Activated CD8-positive, alpha-beta T cell treated with anti-CD3 and anti-CD28 coated beads for 36 hours (primary cell): ENCODE measurements at places on chromosomes 6 and 20. TPM values are rescaled to one million over a fixed set of nuclear protein-coding genes. Genes with fewer than 3 reads are reported as not detected.

Gene RIPOR3
- not detected for total RNA-seq

Gene CPNE1
- total RNA-seq: 324 TPM

- H3K27ac ChIP-seq: no peak overlapping the region
- no peak for DNase-seq
- no peaks in the 10 kb centered on the region for H3K36me3 ChIP-seq
- H3K4me3 ChIP-seq: no peak overlapping the region
Measured at GRCh38 chr20:57884956-57885355, 175.1 kb upstream of the PMEPA1 start.

GRCh38 chr6:168197636-168198301 lies 118.8 kb upstream of the FRMD1 start:
- no peaks in the 10 kb centered on the region for H3K36me3 ChIP-seq
- no peak overlapping the region for H3K27ac ChIP-seq
- DNase-seq: no peak
- no peaks in the 10 kb centered on the region for H3K4me1 ChIP-seq
- no peak overlapping the region for H3K4me3 ChIP-seq

- no peak overlapping the region for H3K27ac ChIP-seq
- DNase-seq: no peak
- H3K36me3 ChIP-seq: peaks cover 7% of the 10 kb centered on the region
- H3K27me3 ChIP-seq: no peaks in the 10 kb centered on the region
Measured at GRCh38 chr6:37313723-37314486, 39.9 kb upstream of the RNF8 start.

DNA sequence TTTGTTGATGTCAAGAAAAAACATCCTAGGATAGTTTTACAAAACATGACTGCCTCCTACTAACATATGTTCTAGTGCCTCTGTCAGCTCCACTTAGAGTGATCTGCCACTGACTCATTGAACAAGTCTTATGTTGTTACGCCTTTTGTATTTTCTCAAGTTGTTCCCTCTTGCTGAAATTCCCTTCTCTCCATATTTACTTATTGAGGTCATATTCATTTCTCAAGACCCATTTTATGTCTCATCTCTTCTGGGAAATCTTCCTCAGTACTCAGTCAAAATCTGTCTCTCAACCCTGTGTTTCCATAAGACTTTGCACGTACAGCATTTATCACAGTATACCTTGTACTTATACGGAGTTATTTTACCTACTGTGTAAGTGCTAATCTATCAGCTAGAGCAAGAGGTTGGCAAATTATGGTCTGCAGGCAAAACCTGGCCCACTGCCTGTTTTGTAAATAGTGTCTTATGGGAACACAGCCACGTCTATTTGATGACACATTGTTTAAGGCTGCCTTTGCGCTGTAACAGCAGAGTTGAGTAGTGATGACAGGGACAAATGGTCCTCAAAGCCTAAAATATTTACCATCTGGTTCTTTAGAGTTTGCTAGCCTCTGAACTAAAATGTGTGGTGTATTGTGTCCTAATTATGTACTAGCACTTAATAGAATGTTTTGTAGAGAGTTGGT lies 83.4 kb downstream of the ADGRB3 start:
- no peak overlapping the region for H3K27ac ChIP-seq
- no peak for DNase-seq
- no peaks in the 10 kb centered on the region for H3K4me1 ChIP-seq
- no peaks in the 10 kb centered on the region for H3K36me3 ChIP-seq

DNA sequence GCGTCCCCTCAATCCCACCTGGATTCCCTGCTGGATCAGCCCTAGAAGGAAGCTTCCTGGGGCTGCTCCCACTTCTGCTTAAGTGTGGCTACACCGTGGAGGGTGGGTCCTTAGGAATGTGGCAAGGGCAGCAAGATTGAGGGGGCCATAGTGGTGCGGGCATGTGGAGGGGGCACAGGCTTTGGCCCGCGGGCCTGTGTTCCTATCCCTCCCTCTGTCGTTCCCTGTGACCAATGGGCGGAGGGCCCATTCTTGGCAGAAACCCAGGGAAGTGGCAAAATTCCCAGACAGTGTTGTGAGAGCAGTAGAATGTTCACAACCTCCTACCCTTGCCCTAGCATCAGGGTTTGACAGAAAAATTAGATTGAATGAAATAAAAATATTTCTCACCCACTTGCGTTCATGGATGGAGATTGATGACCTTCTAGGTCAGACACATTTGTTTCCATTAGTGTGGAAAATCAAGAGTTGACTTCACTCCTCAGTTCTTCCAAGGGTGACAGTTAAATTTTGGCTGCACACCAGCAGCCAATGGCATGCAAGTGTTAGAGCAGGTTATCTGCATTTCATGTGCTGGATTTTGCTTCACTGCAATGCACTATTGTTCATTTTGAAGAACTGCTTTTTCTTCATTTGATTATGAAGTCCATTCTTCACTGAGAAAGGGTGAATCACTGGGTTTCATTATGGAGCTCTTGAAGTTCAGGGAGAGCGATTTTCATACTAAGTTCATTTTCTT lies 49.3 kb upstream of the AHI1 start:
- H3K4me1 ChIP-seq: no peaks in the 10 kb centered on the region
- H3K36me3 ChIP-seq: no peaks in the 10 kb centered on the region
- no peak overlapping the region for H3K4me3 ChIP-seq
- no peak for DNase-seq

DNA sequence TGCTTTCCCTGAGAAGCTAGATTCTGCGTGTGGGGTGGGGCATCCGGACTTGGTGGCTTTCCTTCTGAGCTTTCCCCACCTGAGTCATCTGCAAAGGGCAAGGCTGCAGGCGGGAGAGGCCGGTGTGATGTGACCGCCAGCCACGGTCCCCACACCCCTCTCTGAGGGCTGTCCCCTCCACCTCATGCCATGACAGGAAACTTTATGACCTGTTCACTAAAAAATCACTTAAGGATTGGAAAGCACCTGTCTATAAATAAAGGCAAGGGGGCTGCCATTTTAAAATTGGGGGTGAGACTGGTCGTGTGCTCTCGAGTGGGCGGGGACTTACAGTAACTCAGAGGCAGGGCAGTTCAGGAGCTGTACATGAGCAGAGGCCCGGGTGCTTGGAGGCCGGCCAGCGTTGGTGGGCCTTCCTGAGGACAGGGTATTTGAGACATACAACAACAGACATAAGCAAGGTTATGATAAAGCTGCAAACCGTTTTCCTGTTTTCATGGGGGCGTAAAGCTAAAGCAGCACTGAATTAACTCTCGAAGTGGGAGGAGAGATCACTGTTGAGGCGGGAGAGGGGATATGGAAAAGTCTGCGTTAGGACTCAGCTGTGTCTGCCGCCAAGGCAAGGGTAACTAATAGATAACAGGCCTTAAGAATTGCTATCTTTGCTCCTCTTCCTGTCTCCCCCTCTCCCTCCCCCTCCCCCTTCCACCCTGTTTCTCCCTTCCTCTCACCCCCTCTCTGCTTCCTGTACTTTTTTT lies 16.1 kb upstream of the SERPINB1 start:
- peak overlapping the region; percentile 100 for H3K27ac ChIP-seq
- DNase-seq: peak; percentile 94
- H3K27me3 ChIP-seq: no peaks in the 10 kb centered on the region
- peaks cover 90% of the 10 kb centered on the region for H3K4me1 ChIP-seq

GRCh38 chr20:34880215-34880850 lies 3.9 kb downstream of the ACSS2 start:
- H3K4me1 ChIP-seq: peaks cover 29% of the 10 kb centered on the region
- no peak overlapping the region for H3K4me3 ChIP-seq
- peaks cover 4% of the 10 kb centered on the region for H3K36me3 ChIP-seq
- DNase-seq: no peak

- DNase-seq: no peak
- no peak overlapping the region for H3K27ac ChIP-seq
- H3K4me3 ChIP-seq: no peak overlapping the region
- H3K27me3 ChIP-seq: peaks cover 9% of the 10 kb centered on the region
- H3K4me1 ChIP-seq: peaks cover 5% of the 10 kb centered on the region
Measured at GRCh38 chr6:139982195-139982594, 607.7 kb upstream of the CITED2 start.

GRCh38 chr6:69953491-69953890 lies 87.1 kb downstream of the COL19A1 start:
- H3K27ac ChIP-seq: no peak overlapping the region
- no peak for DNase-seq
- no peaks in the 10 kb centered on the region for H3K4me1 ChIP-seq
- peaks cover 12% of the 10 kb centered on the region for H3K27me3 ChIP-seq
- no peaks in the 10 kb centered on the region for H3K36me3 ChIP-seq

- no peaks in the 10 kb centered on the region for H3K4me1 ChIP-seq
- no peak for DNase-seq
- no peak overlapping the region for H3K27ac ChIP-seq
- no peaks in the 10 kb centered on the region for H3K27me3 ChIP-seq
Measured at GRCh38 chr6:92945799-92946198, 473.6 kb downstream of the EPHA7 start.

DNA sequence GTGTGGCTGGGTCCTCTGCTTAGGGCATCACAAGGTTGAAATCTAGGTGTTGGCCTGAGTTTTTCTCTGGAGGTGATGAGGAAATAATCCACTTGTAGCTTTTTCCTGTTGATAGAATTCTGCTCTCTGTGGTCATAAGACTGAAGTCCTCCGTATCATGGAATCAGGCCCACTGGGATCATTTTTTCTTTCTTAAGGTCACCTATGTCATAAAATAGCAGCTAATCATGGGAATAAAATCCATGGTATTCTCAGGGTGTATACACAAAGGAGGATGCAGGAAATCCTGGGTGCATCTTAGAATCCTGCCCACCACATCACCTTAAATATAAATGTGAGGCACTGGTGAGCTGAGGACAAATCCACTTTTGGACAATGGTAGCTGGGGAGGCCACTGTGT lies 72.7 kb downstream of the PRDM1 start:
- no peak overlapping the region for H3K4me3 ChIP-seq
- DNase-seq: no peak
- H3K27me3 ChIP-seq: peaks cover 2% of the 10 kb centered on the region
- no peaks in the 10 kb centered on the region for H3K36me3 ChIP-seq
- no peak overlapping the region for H3K27ac ChIP-seq

GRCh38 chr20:939606-940005 lies 23.5 kb upstream of the ANGPT4 start:
- H3K4me3 ChIP-seq: no peak overlapping the region
- no peaks in the 10 kb centered on the region for H3K4me1 ChIP-seq
- no peaks in the 10 kb centered on the region for H3K27me3 ChIP-seq
- no peaks in the 10 kb centered on the region for H3K36me3 ChIP-seq
- DNase-seq: no peak
